Omental fat pad (tissue), 4 donors: ENCODE measurements at places on chromosomes 7 and 10. TPM values are rescaled to one million over a fixed set of nuclear protein-coding genes. Genes with fewer than 3 reads are reported as not detected.

EVX1 gene
- total RNA-seq = not detected

MACC1 gene
- 0.46 TPM for total RNA-seq

NPC1L1 gene
- 0.65 TPM for total RNA-seq

GPR15LG gene
- total RNA-seq = not detected

LIPM gene
- not detected for total RNA-seq

DPY19L1 gene
- 19.9 TPM for total RNA-seq

NODAL gene
- not detected for total RNA-seq

CYP51A1 gene
- total RNA-seq = 33.5 TPM

MEST gene
- 64.0 TPM for total RNA-seq

RET gene
- total RNA-seq = 0.84 TPM

HTR5A gene
- total RNA-seq = not detected

ATG9B gene
- total RNA-seq = 0.46 TPM

PTPRZ1 gene
- total RNA-seq = 13.3 TPM

ZNF365 gene
- total RNA-seq = not detected

GRCh38 chr7:143261901-143262300, 1.3 kb upstream of the GSTK1 start:
- DNase-seq = no peak

DNA sequence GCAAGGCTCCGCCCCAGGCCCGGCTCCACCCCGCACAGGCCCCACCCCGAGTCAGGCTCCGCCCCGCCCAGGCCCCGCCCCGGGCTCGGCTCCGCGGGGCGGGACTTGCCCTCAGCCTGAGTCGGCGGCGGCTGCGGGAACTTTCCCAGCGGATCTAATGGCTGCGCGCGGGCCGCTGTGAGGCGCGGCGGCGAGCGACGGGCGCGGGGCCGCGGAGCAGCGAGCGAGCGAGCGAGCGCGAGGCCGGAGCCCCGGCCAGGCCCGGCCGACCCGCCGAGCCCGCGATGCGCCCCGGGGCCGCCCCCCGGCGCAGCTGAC, at the start of gene INPP5A:
TSS of gene INPP5A (plus strand) at position 104 of the 318 bp plus-strand sequence. CDS start 310 bp downstream, outside the sequence.
- DNase-seq = no peak

- DNase-seq = no peak
Observed at GRCh38 chr10:116970050-116970449, 34.9 kb downstream of the SHTN1 start.

- DNase-seq = no peak
Observed at GRCh38 chr7:19623676-19624075, 85.2 kb downstream of the POLR1F start.

DNA sequence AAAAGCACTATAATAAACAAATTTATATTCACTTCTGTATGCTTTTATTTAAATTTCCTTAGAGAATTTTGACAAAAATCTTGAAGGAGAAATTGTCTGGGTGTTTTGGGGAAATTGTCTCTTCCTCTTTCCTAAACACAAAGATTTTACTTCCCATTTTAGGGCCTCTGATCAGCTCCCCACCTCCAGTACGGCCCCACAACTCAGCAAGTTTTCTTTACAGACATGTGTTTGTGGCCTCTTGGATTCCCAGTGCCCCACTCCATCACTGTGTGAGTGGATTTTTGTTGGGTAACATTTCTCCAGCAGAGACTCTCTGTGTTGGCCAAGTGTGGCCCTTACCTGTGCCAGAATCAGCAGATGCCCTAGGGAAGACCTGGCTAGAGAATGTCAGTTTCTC, 182.8 kb upstream of the CDC14C start:
- DNase-seq = no peak

- DNase-seq = no peak
Observed at GRCh38 chr10:20625868-20626267, 271.2 kb downstream of the NEBL start.

DNA sequence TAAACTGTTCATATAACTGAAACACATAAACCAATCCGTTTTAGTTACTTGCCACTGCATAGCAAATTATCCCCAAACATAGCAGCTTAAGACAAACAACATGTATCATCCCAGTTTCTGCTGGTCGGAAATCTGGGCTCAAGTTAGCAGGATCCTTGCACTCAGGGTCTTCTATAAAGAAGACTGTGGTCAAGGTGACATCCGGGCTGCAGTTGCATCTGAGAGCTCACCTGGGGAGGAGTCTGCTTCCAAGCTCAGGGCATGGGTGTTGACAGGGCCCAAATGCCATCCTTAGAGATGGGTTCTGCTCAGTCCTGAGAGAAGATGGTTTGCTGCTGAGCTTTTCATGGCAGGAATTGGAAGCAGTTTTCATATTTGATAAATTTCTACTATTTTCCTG, 431.2 kb downstream of the PAXIP1 start:
- DNase-seq = no peak

- no peak for DNase-seq
Observed at GRCh38 chr10:93481637-93482144, 443 bp downstream of the MYOF start.

DNA sequence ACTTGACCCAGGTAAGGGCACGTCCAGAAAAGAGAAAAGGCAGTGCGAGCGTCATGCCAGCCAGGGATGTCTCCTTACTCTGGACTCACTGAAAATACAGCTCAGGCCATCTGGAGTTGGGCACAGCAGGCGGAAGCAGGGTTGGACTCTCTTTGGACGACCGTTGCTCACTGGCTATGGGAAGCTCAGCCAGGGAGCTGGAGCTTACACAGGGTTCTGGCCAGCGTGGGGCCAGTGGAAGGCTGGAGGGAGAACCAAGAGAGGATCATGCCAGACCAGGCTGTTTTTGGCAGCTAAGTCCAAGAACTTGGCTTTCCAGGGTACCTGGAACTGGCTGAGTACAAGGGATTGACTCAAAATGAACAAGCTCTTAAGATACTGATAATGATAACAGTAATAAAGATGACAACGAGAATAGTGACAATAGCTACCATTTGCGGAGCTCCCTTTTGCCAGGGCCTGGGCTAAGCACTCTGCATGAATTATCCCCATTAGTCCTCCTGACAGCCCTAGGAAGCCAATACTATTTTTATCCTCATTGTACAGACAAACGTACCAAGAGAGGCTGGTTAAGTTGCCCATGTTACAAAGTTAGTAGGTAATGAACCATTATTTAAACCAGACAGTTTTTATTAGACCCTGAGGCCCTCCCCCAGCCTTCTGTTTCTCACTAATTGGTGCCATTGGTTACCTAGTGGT, 177.6 kb downstream of the PTPN20 start:
- DNase-seq = no peak

- DNase-seq = no peak
Observed at GRCh38 chr7:28579571-28579970, 167.3 kb downstream of the CREB5 start.

GRCh38 chr7:28957751-28958234, 337 bp downstream of the TRIL start:
- no peak for DNase-seq

GRCh38 chr7:77537778-77538280, 734 bp downstream of the PTPN12 start:
- no peak for DNase-seq

DNA sequence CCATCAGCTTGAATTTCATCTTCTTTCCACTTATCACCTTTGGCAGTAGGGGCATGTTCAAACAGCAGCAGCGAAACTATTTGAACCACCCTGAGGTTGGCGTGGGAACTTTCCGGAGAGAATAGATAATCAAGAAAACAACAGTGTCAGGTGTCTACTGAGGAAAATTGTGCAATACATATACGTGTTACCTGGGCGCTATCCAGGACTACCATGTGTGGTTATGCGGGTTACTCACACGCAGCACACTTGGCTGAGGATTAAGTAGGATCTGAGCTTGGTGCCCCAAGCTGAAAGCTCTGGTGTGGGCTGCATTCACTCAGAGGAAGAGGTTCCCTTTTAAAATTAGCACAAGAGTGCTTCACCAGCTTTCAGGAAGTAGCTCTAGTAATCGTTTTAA, 8.8 kb upstream of the ABI1 start:
- DNase-seq = no peak

GRCh38 chr10:6101181-6101580, 12.3 kb downstream of the RBM17 start:
- DNase-seq = no peak

DNA sequence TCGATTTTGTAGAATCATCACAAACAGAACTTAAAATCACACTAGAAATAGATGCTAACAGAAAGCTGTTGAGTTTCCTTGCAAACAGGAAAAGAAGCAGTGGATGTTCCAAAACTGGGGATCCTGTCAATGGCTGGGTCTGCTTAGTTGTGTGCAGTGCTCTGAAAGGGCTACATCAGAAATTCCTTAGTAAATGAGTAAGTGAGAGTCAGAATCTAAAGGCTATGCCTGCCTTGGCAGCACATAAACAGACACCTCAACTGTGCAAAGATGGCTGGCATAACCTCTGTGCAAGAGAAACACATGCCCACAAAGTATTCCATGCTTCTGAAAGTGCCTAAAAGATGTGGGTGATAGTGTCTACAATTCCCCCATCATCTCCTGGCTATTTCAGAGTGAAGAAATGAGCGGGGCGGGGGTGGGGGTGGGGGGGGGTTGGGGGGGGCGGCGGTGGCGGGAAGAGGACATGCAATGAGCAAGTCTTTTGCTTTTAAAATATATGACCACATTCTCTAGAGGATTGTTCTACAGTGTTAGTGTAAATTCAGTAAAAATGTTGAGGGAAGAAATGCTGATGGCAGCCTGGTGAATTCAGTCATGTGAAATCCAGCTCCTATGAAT, 138.1 kb upstream of the LAMB4 start:
- no peak for DNase-seq

DNA sequence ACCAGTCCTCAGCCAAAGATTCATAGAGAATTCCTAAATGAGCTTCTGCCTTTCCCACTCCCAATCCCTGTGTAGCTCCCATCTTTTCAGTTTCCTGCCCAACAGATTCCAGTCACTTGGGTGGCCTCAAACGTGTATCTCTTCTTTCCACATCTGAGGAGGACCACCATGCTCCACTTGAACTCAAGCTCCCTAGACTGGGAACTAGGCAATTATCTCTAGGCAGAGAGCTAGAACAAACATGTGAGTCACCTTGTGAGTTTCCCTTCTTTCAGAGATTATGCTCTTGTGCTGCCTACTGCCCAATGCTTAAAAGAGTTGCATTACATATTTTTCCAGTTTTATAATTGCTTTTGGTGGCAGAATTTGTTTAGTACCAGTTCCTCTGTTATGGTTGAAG, 178.0 kb downstream of the MDFIC start:
- DNase-seq = no peak

- no peak for DNase-seq
Observed at GRCh38 chr10:131982185-131982756, 548 bp upstream of the BNIP3 start.

GRCh38 chr7:77667459-77668086, 28.7 kb upstream of the RSBN1L start:
- DNase-seq = no peak

- DNase-seq = no peak
Observed at GRCh38 chr10:6579183-6579903, 733 bp downstream of the PRKCQ start.

DNA sequence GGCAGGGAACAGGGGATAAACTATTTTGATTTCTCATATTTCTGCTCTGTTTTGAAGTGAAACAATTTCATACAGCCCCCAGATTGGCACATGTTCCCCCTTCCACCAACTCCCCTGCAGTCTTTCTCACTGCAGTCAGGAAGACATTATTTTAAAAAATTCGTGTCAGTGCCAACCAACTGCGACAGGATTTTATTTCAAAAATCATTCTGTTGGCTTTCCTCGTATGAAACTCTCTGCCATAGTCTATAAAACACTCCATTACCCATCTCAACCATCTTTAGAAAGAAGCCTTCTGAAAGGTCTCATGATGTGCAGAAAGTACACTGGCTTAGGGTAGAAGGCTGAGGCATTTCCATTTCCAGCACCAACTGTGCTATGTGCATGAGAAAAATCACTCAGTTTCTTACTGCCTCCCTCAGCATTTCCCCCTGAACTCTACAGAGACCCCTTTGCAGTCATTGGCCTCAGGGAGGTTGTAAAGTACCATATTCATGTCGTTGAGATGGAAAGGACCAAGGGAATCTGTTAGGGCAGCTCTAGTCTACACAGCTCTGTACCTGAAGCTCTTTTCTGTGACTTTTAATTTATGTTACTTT, 46.9 kb downstream of the STEAP1B start:
- no peak for DNase-seq

DNA sequence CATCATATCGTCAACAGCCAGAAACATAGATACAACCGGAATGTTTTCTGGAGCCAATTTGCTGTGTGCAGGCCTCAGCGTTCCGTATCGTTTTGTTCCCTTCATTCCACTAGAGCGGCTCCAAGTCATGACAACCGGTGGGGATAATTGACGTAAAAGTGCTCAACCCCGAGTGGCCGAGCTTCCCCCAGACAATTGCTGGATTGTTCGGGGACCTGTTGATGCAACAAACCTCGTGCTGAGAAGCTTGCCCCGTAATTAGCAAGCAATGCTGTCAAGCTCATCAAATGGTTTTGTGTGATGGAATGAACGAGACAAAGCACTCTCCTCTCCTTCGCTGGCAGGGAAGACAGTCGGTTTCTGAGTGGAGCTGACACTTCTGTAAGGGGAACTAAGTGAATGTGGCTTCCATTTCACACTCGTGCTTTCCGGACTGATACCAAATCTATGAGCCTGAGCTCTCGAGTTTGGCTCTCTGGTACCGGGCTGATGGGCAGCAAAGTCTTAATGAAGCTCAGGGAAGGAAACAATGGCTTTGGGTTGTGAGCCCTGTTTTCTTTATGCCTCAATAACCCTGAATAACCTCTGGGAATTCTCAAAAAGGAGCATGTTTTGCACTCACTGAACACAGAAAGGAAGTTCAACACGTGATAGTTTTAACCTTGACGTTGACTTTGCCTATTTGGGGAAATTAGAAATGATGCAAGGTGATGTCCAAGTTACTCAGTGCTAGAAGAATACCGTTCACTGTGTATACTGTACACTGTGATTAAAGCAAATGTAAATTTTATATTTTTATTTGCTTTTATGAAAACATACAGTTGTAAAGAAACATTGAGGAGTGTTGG, 220.5 kb downstream of the BAMBI start:
- DNase-seq = no peak

DNA sequence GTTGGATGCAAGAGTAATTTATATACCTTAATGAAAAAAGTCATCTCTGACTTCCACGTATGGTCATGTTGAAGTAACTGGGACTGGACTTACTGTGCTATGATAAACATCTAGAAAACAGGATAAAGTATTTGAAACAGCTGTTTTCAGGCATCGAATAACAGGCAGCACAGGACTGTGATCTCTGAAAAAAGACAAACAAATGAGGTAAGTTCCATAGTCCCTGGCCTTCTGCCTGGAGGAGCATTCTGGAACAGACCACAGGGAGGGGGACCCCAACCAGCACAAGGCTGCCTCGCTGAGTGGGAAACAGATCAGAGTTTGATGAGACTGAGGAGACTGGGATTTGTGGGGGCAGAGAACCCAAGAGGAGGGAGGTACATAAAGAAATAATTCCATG, 89.1 kb upstream of the HABP2 start:
- DNase-seq = no peak
